ENCODE measurements at places on chromosomes 16 and 17.

DNA sequence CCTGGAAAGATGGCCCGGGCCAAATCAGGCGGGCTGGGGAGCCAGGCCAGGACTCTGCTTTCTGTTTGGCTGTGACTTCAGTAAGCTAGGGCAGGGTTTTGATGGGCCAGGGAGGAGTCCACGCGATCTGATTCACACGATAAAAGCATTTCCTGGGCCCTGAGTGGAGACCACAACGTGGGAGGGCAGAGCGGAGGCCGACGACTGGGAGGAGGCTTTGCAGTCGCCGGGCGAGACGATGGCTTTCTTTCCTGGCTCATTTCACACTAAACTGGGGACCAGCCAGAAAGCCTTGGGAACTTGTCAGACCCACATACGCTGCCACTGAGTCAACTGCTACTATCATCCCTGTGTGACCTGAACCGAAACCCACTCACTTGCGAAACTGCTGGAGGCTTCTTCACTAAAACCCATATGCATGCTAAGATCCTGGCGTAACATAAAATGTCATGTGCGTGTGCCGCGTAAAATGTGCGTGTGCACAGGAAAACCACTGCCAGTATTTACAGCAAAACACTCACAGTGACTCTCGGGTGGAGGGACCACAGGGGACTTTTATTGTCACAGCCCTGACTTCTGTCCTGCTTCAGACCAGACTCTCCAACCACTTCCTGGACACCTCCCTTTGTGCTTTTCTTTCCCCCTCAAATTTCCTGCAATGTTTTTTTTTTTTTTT is 14.2 kb upstream of the RHBDF2 start:
- DNase-seq: no peak

DNA sequence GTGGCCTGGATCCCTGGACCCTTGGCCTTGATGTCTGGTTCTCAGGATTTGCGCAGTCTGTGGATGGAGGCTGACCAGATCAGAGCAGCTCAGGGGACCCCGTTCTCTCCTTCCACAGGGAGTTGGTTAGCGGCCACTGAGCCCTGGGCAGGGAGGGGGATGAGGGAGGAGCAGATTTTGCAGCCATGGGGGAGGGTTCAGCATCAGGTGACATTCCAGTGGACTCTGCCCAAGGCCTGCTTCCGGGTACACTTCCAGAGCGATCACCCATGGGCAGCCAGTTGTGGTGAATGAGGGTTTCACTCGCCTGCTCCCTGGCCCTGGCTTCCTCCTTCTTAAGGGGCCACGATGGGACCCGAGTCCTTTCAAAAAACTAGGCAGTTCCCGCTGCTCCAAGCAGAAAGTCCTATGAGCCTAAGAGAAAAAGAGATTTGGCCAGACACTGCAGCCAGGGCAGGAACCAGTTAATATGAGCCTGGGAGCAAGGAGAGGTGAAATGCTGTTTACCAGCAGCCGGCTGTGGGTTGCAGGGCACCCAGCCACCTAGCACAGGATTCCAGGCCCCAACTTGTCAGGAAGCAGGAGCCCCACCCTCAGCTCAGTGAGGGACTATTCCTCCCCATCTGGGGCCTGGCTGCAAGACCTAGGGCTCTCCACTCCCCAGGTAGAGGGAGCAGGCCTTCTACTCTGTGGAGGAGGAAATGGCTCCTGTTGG is 4.7 kb upstream of the GPRC5C start:
- DNase-seq: peak; percentile 78

DNA sequence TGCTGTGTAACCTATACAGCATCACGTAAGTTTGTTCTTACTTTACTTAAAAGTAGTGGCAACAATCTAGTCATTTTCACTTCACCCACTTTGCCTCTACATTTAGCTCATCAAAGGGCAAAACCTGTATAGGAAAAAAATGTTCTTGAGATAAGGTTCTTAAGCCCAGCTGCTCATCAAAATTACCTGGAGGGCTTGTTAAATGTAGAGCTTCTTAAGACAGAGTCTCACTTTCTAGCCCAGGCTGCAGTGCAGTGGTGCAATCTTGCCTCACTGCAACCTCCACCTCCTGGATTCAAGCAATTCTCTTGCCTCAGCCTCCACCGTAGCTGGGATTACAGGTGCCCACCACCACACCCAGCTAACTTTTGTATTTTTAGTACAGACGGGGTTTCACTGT is 38.2 kb upstream of the TMEM97 start:
- DNase-seq: no peak

DNA sequence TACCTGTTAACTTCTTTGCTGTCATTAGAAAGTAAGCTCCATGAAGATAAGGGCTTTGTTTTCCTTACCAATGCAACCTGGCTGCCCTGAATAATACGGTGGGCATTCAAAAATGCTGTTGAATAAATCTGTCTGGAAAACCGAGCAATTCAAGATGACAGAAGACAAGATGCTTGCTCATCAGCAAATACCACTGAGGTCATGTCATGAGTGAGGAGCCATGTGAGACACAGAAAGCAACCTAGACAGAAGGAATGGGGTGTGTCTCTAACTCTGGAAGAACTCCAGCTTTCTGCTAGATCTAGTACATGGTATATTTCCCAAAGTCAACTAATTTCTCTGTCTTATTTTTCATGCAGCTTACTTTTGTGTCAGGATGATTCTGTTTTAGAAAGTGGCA is 64.2 kb downstream of the STH start:
- no peak for DNase-seq

DNA sequence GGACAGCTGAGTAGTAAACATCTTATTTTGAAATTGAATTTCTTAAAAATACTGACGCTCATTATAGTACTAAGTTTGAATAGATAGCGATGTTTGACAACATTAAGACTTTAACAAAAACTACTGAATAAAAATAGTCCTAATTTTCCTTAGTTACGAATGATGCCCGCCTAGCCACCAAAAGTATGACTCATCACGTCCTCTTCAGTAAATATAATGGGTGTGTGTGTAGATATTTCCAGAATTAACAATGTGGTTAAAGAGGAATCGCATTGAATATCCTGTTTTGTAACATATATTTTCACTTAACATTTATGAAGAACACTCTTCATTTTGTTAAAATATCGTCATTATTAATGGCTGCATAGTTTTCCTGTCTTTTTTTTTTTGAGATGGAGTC is 187.6 kb downstream of the MYO1D start:
- DNase-seq: no peak

DNA sequence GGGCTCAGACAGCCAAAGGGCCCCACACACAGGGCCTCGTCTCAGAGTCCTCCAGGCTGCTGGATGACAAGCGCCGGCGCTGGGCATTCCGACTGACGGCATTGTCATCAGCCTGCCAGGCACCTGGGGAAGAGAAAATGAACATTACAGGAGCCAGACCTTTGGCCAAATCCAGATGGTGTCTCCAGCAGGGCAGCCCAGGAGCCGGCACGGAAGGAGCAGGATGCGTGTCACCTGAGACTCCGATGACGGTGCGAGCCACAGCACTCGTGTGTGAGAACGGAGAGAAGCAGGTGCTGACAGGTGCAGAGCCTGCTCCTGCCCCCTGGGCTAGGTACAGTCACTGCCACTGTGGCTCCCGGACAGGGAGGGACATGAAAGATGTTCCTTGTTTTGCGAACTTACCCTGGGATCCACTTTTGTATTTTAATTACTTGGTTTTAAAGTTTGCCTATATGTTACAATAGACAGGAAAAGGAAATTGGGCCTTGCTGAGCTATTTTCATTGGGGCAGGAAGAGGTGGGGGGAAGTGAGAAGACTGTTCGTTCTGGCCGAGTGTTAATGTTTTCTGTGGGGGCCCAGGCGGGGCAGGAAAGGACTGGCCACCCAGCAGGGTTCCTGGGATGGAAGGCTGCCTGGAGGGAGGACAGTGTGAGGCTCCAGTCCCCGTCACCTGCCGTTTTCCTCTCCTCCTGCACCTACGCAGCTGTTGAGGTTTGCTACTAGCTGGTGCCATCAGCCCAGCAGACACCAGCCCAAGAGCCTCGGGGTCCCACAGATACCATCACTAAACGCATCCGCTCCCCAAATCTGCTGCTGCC is 4.4 kb upstream of the FOXJ1 start:
- no peak for DNase-seq

DNA sequence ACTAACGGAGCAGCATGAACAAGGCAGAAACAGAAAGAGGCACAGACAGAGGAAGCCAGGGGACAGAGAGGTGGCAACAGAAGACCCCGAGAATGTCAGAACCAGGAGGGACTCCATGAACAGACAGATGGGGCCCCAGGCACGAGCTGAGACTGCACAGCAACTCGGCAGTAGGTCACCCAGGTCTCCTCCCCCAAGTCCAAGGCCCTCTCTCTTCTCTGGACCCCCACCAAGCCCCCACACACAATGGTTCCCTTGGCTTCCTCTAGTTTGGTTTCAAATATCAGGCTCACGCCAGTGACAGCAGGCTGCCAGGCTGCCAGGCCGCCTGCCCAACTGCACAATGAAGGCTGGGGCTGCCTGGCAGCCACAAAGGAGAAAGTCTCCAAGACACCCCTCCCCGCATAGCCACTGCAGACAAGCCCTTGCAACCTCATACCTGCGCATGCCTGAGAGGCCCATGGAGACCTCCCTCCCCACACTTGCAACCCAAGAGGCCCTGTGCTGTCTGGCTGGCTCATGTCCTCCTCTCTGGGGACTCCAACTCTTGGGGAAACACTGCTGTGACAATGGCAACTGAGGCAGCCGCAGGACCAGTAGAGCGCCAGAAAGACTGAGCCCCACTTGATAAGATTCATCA is 54.8 kb downstream of the PIMREG start:
- no peak for DNase-seq

GRCh38 chr17:48053758-48054237 is 5.6 kb downstream of the NFE2L1 start:
- no peak for DNase-seq

- DNase-seq: peak; percentile 26
Observed at GRCh38 chr17:63399856-63400255, 46.2 kb downstream of the CYB561 start.

- DNase-seq: no peak
Observed at GRCh38 chr16:87391324-87391949, 699 bp upstream of the MAP1LC3B start.

GRCh38 chr16:17026600-17027242 is 444.0 kb downstream of the XYLT1 start:
- no peak for DNase-seq

GRCh38 chr16:3945751-3946603 is 65.5 kb upstream of the CREBBP start:
- DNase-seq: peak; percentile 47

GRCh38 chr16:88687254-88687576 is 908 bp upstream of the SNAI3 start:
- no peak for DNase-seq

DNA sequence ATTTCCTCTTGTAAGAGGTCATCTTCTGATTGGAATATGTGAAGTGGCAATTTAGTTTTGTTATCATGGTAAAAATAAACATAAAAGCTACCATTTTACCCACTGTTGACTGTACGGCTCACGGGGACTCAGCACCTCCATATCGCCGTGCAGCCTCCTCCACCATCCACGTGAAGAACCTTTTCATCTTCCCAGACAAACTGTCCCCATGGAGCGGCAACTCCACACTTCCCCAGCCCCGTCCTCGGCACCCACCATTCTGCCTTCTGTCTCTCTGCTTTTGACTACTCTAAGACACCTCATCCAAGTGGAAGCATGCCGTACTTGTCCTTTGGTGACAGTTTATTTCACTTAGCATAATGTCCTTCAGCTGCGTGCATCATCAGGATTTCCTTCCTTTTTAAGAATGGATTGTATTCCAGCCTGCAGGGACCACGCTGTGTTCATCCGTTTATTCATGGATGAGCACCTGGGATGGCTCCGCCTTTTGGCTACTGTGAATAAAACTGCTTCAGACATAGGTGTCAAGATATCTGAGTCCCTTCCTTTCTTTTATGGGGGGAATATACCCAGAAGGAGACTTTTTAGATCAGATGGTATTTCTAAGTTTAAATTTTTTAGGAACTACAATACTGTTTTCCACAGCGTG is 14.3 kb downstream of the FBXO31 start:
- DNase-seq: no peak

GRCh38 chr16:12601290-12601900 is 202.3 kb downstream of the CPPED1 start:
- DNase-seq: no peak

DNA sequence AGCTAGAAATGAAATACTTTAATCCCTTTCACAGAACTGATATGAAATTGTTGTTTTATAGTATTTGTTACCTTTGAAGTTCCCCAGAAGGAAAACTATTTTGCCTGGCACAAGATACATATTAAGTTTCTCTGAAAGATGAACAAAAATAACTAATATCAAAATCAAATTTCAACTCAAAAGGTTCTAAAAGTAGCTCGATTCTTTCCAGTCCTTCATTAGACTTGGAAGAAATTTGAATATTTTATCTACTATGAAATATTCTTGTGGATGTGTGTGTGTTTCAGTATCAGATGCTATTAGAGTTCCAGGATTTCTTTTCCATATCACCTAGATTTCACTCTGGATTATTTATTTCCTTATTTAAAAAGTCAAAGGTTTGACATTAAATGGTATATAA is 3.6 kb upstream of the AATF start:
- no peak for DNase-seq

DNA sequence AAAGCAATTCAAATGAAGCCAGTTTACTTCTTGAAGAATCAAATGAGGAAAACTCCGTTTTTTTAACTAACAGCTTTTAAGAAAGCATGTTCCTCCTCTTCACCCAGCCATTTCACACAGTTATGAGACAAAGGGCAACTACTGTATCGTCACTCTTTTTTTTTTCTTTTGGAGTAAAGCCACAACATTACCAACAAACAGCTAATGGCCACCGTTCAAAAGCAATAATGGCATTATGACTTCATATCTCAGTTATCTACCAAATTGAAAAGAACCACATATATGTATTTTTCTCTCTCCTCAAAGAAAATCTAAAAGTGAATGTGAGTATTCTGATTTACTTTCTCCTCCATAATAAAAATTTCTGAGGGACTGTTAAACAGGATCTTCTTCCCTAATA is 14.5 kb downstream of the GRB2 start:
- DNase-seq: no peak

GRCh38 chr17:80732268-80732667 is 187.6 kb downstream of the RPTOR start:
- no peak for DNase-seq

GRCh38 chr16:68282064-68282452 is 17.7 kb downstream of the SLC7A6 start:
- DNase-seq: no peak
